GM03348 (cell line): ENCODE measurements at places on chromosomes 13 and 19.

- no peak for DNase-seq
Measured at GRCh38 chr13:64767054-64767453, 2463.1 kb downstream of the PCDH9 start.

- no peak for DNase-seq
Measured at GRCh38 chr13:71067165-71067815, 799.7 kb downstream of the DACH1 start.

DNA sequence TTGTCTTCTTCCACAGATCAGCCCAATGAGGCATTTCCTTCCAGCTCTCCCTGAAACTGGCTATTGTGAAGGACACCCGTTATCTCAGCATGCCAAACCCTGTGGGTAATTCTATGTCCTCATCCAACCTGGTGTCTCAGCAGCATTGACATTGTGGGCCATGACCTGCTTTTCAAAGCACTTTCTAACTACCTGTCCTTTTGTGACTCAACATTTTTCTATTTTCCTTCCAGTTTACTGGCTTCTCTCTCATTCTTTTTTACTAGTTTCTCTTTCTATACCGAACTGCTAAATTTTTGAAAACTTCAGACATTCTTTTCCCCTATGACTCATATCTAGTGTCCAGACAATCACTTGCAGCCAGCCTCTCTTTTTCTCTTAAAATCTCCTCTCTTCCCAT is 136.4 kb upstream of the HTR2A start:
- peak; percentile 50 for DNase-seq

- DNase-seq: peak; percentile 59
Measured at GRCh38 chr13:19864746-19865309, 1.4 kb upstream of the ZMYM5 start.

DNA sequence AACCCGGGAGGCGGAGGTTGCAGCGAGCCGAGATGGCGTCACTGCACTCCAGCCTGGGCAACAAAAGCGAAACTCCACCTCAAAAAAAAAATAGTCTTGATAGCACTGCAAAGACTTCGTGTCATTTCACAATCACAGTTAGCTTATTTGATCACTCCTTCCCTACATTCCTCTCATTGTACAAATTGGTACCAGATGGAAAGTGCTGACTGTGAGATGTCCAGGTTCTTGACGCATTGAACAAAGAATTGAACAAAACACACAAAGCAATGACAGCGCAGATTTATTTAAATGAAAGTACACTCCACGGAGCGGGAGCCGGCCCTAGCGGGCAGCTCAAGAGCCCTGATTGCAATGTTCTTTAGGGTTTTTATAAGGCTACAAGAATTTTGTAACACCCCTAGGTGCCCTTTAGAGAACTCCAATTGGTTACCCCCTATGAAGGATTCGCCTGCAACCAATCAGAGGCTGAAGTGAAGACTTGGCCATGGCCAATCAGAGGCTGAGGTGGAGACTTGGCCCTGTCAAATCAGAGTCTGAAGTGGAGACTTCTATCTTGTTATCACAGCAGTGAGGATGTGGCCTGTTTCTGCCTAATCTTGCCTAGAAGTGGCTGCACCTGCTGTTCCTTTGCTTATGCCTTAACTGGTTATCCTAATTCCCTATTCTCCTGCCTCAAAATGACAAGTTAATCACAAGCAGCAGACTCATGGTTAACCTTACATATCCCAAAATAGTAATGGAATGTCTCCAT is 16.7 kb downstream of the ZNF556 start:
- DNase-seq: no peak

DNA sequence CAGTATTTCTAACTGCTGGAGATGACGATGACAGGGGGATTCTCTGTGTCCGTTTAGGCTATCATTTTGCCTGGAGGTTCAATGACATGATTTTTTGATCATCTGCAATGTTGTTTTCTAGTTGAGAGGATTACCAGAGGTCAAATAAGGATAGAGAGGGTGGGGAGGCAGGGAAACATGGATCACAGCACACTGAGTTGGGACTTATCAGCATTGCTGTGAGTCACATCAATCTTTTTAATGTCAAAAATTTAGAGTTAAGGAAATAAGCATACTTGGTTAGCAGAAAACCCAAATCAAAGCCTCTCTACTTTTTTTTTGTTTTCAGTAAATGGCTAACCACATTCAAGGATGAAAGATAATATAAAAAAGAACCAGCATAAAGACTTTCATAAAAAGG is 43.0 kb upstream of the CSNK1A1L start:
- DNase-seq: no peak

- DNase-seq: no peak
Measured at GRCh38 chr19:29842471-29843179, 30.8 kb downstream of the CCNE1 start.

- no peak for DNase-seq
Measured at GRCh38 chr13:25494698-25495411, 123.1 kb downstream of the ATP8A2 start.

DNA sequence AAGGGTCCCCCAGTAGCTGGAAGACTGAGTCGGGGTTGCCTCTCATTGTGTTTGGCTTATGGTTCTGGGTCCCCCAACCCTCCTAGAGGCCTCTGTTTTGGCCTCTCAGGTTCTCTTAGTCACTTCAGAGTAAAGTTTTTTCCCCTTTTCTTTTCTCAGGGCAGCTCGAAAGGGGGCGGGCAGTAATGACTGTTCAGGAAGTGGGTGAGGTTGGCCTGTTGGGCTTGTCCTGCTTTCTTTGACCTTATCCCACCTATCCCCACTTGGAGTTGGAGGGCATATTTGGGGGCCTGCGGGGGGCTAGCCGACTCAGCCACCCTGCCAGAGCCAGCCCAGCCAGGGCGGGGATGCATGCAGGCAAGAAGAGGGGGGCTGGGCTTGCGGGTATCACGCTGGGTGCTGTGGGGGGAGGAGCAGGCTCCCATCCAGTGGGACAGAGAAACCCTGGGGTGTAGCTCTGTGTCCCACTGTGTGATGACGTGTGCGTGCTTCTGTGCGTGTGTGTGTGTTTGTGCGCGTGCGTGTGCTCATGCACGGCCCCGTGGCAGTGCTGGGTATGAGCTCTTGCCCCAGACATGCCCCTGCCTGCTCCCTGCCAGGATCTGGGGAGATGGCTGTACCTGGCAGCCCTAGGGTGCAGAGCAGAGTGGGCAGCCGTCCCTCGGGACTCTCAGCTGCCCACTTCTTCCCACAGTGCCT is 1.4 kb downstream of the CIC start:
- peak; percentile 79 for DNase-seq

DNA sequence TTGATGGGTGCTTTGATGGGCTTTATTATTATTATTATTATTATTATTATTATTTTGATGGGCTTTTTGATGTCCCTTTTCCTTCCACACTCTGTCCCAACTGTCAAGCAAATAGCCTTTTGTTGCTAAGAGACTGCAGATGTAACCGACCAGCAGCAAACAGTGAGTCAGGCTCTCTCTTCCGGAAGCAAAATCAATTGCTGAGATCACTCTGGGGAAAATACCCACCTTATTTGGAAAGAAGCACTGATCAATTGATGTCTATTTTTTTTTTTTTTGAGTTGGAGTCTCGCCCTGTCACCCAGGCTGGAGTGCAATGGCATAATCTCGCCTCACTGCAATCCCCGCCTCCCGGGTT is 2.9 kb downstream of the LDLR start:
- peak; percentile 58 for DNase-seq

- peak; percentile 55 for DNase-seq
Measured at GRCh38 chr19:47351548-47351947, 2.4 kb downstream of the DHX34 start.

DNA sequence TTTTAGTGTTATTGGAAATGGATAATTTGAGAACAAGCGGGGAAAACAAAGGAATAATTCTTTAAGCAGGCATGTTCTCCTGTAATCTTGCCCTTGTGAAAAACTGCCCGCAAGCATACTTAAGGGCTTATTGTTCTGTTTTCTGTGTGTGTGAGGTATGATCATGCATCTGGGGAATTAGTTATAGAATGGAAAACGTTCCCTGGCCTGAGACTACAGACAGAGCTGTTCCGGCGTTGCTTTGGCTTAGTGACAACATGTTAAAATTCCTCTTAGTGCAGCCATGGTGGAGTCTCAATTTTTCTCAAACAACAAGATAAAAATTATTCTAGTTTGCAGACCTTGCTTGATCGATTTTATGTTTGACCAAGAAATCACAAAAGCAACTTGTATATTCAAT is 560.2 kb upstream of the SPRY2 start:
- DNase-seq: no peak

- DNase-seq: no peak
Measured at GRCh38 chr19:46674416-46675178, 13.6 kb upstream of the DACT3 start.

DNA sequence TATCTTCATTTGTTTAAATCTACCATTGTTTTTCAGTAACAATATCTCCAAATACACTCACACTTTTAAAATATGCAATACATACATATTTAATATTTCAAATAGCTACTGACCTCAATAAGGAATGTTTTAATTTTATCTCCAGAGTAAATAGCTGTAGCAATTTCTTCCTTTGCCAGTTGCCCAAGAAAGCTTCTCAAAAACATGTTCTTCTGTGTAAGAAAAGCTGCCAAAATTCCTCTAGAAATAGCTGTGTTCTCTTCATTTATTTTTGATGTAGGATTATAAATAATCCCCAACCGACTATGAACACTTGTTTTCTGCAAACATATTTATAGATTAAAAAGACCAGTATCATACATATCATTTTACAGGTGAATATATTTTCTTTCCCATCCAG is 150.5 kb downstream of the UGGT2 start:
- no peak for DNase-seq

DNA sequence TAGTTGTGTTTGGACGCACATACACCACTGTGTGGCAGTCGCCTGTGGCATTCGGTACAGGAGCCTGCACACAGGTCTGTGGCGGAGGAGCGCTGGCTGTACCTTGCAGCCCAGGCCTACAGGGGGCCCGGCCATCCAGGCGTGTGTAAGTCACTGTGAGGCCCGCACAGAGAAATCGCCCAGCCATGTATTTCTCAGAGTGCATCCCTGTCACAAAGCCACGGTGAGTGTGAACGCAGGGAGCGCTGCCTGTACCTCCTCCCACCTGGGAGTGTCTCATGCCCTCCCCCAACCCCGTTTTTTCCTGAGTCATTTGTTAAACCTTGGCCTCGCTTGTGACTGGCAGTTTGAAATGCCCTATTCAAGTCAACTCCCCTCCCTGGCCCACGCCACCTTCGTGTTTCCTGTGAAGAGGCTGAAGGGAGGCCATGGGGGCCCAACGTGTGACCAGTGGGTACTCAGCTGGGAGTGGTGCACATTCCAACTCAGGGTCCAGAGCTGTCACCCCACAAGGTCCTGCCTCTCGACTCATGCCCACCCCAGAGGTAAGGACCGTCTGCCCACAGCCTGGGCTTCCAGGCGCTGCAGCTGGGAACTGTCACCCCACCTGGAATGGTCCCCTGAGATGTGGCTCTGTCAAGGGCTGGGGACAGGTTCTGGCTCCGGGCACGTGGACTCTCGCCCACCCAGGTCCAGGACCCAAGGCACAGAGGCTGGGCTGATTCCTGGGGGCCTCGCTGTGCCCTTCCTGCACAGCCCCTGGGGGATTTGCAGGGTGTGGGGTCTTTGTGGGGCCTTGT is 11.6 kb upstream of the RASA3 start:
- DNase-seq: no peak

- peak; percentile 89 for DNase-seq
Measured at GRCh38 chr19:41175801-41176777, 16.9 kb upstream of the CYP2S1 start.

- no peak for DNase-seq
Measured at GRCh38 chr13:93726173-93726957, 499.8 kb downstream of the GPC6 start.

- DNase-seq: peak; percentile 59
Measured at GRCh38 chr13:98315466-98315865, 138.4 kb upstream of the RNF113B start.

DNA sequence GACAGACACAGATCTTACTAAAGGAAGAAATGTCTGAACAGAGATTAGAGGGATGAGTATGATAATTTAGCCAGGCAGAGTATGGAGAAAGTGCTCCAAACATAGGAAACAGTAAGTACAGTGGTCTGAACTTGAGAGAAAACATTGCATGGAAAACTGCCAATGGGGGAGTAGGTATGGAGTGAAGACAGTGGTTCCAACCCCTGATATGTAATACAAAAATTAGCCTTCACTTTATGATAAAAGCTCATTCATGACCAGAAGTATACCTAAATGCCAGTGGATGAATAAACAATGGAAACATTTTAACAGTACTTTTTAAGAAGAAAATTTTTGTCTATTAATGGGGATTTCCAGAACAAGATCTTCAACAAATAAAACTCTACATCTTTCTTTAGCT is 334.0 kb downstream of the DIAPH3 start:
- DNase-seq: no peak

DNA sequence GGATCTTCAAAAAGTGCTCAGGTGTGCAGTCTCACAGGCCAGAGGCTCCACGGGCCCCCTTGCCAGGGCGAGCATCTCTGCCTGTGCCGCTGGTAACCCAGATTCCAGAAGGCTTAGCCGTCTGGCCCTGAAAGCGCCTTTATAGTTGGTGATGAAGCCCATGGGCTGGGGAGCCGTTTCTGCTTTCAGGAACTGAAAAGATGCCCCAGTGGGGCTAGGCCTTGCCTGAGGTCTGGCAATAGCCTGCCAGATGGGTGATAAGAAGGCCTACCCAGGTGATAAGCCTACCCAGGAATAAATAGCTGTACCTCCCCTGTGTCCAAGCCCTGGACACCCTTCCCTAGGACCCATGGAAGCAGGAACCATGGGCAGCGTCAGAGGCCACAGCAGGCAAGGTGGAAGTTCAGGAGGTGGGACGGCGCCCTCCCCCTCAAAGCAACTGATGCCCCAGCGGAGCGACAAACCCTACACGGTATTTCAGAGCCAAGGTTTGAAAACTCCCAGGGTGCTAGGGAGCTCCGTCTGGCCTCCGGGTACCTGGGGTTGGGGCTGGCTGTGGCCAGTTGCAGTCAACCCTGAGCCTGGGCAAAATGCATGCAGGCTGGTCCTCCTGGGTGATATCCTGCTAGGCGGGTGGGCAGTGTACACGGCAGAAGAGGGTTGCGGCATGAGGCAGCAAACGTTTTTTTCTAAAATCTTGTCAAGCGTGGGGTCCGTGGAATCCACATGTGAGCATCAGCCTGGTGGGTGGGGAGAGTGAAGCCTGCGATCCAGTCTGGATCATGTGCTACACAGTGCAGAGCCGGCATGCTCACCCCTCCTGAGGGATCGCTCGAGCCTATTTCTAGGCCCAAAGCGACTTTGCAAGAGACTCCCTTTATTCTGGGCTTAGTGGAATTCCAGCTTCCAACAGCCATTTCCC is 45.3 kb downstream of the ACTN4 start:
- DNase-seq: no peak

DNA sequence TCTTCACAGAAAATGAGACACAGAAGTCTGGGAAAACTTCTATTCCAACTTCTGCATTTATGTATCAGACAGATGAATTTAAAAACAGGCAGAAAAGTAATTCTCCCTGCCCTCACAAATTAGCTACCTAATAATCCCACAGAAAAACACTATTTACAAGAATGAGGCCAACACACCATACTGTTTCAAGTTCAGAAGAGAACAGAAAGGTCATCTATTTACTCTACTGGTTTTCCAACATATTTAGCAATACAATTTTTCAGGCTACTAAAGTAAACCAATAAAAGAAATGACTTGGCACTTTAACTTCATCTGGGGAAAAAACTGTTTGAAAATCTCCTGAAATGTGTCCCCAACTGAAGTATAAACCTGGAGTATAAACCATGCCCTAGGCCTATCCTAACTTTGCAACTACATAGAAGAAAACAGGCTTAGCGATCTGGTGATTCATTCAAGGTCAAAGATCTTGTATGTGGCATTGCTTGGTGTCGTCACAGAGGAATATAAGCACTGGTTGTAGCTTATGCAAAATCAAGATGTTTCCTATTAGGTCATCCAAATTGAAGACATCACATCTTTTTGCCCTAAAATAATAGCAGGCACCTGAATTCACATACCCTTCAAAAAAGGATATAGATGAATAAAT is 20.1 kb upstream of the EBPL start:
- DNase-seq: no peak
